Left hindlimb (tissue), 1 donor: ENCODE measurements at places on chromosomes 5 and 9.
A peak's percentile ranks its signal among the peaks of the same experiment; 100 is the strongest.

DNA sequence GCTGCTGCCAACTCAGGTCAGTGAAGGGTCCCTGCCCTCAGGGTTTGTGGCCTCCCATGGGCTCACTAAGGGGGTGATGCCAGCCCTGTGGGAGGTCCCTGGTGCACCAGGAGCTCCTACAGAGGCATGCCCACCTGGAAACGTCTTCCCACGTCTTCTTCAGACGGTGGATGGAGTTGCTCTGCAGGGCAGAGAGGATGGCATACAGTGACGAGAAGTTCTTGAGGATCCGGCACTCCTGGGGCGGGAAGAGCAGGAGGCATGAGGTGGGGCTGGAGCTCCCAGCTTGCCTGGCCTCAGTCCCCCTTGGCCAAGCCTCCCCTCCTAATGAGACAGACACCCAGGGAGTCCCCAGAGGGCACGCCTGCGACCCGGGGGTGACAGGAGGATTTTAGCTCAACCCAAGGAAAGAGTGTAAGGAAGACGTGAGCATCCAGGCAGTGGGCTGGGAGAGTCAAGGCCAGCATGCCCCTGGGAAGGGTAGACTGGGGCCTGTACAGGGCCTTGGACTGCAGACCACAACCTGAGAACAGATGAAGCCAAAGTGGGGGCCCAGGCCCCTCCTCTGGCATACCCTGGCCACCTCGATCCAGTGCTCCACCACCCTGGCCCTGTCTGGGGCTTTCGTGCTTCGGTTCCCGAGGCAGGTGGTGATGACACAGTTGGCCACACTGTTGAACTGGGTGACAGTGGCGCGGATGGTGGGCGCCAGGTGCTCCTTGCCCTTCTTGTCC lies 14.4 kb downstream of the RALGDS start:
- DNase-seq: peak; percentile 12

DNA sequence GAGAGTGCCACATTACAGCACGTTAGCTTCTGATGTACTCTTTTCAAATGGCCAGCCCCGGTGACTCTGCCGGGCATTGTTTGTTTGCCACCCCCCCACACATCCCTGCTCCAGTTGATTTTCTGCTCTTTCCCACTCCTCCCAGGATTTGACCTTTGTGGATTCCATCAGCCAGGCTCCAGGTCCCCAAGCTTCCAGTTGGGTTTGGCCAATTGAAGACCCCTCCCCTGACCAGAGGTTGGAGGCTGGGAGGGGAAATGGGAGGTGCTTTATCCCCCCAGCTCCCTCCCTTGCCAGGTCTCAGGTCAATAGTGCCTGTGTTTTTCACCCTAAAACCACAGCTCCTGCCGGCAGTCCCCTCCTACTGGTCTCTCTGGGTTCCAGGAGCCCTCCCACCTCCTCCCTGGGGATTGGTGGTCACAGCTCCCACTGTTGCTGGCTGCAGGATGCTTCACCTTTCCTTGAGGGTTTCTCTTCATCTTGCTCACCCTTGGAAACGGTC lies 34.9 kb downstream of the IRF1 start:
- DNase-seq: peak; percentile 27

DNA sequence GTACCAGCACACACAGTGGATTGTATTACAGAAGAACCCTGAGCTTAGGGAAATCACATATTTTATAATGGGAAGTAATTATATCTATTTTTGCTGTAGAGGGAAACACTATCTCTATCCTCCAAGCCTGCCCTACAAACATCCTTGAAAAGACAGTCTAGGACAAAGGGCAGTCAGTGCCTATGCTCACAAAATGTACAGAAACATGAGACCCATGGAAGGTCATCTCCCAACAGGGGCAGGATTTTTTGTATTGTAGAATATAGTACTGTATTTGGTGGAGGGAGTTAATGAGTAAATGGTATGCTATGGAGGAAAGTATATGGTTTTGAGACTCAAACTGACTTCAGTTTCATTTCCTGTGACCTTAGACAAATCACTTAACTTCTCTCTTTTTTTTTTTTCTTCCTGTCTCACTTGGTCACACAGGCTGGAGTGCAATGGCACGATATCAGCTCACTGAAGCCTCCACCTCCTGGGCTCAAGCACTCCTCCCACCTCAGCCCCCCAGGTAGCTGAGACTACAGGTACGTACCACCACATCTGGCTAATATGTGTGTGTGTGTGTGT lies 5.8 kb upstream of the RAB14 start:
- DNase-seq: no peak

GRCh38 chr9:38160613-38161215 lies 91.7 kb upstream of the SHB start:
- peak; percentile 47 for DNase-seq

DNA sequence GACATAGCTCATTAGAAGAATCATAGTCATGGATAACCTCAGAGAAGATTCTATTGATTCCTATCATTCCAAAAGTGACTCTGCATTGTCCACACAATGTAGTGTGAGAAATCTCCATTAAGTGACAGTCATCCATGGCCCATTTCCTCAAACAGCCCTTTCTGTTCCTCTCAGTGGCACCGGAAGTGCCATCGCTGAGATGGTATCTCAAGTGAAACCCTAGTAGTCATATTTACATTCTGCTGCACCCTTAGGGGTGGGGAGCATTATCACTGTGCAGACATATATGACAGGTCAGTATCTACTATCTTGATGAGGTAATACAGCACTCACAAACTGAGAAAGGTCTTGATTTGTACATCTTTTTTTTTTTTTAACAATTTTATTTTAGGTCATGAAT lies 55.4 kb upstream of the MIER3 start:
- no peak for DNase-seq

DNA sequence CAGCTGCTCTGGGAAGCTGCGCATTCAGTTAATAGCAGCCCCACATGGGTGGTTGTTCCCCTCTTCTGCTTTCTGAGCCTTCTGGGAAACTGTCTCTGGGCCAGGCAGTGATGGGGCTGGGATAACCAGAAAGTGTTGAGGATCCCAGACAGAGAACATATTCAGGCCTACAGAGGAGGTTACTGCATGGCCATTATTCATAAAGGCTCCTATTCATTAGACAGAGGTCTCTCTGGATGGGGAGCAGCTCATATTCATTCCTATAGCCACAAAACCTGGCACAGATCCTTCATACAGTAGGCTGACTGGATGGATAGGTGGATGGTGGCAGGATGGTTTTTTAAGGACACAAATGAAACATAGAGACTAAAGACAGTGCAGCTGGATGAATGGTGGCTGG lies 76.3 kb downstream of the HSPA4 start:
- DNase-seq: no peak

DNA sequence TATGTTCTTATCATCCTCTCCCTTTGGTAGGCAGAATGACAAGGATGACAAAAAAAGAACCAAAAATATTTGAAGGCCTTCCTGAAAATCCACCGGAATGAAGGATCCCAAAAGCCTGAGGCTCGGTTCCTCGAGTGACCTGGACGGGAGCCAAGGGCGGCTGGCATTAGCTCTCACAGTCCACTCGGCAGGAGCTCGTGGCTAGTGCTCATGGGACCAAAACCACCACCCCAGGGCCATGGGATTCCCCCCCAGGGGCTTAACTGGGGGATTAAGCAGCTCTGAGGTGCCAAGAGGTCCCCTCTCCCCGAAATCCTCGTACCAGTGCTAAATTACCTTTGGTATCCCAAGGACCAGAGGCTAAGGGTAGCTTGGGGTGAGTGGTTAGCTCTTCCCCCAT lies 586 bp upstream of the PDZD2 start:
- peak; percentile 58 for DNase-seq

DNA sequence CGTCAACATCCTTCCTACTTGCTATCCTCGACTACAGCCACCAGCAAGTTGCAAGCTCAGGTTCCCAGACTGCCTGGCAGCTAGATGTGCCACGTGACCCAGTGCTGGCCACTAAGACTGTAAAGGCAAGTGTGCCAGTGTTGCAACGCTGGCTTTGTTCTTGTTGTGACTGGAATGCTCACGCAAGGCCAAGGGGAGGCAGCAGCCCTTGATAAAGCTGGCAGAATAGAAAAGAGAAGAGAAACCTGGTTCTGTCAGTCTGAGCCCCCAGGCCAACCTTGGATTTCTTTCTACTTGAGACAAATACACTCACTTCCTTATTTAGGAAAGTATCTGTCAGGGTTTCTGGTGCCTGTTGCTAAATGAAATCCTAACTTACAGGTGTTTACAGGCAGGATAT lies 113.0 kb downstream of the KLHL3 start:
- no peak for DNase-seq

DNA sequence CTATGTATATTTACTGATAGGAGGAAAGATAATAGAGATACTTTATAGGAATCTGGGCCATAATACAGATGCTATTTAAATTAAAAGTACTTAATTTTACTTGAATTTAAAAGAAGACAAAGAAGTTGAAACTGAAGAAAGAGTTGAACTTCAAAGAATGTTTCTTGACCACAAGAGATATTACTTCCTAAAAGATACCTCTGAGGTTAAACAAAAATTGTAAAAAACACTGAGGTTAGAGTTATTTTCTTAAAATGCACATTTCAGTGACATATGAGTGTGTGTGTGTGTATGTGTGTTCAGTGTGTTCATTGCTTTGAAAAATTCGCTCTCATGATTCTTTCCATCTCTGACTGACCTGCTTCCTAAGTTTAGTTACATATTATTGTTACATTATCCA lies 3.5 kb upstream of the SEPTIN8 start:
- no peak for DNase-seq

GRCh38 chr5:180365829-180366228 lies 12.7 kb upstream of the GFPT2 start:
- DNase-seq: no peak

DNA sequence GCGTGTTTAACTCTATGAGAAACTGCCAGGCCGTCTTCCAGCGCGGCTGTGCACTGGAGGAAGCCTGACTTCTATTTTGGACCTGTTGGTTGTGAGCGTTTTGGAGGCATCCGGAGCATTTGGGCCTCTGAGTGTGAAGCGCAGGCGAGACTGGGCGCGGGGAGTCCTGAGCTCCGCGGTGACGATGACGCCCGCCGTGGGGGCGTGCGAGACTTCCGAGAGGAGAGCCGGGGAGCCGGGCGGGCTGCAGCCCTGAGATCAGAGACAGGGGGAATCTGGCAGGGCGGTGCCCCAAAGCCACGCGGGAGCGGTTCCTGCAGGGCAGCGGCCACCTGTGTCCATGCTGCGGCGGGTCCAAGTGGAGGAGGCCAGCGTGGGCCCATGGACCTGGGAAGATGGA lies 47.4 kb downstream of the NTNG2 start:
- DNase-seq: no peak

- no peak for DNase-seq
Observed at GRCh38 chr9:5718296-5719032, 89.6 kb downstream of the RIC1 start.
